ENCODE measurements at places on chromosomes 2 and 18. TPM values are rescaled to one million over a fixed set of nuclear protein-coding genes. Genes with fewer than 3 reads are reported as not detected.

The TMEM178A gene
- total RNA-seq, result 0.66 TPM

The RNU2-63P gene
- total RNA-seq, result 9.1 TPM

The CXCR2 gene
- total RNA-seq, result not detected

The SAG gene
- total RNA-seq, result not detected

- no peak for DNase-seq
These were observed 726 bp upstream of the CCDC88A start for GRCh38 chr2:55420439-55420725.

DNA sequence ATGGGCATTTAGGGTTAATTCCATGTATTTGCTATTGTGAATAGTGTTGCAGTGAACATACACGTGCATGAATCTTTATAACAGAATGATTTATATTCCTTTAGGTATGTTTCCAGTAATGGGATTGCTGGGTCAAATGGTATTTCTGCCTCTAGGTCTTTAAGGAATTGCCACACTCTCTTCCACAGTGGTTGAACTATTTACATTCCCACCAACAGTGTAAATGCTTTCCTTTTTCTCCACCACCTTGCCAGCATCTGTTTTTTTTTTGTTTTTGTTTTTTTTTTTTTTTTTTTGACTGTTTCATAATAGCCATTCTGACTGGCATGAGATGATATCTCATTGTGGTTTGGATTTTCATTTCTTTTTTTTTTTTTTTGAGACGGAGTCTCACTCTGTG, 62.4 kb downstream of the GTF3C3 start:
- no peak for DNase-seq

- no peak for DNase-seq
These were observed 69.9 kb downstream of the RHOB start for GRCh38 chr2:20516646-20517341.

- DNase-seq, result peak; percentile 41
These were observed 36.0 kb downstream of the FARP2 start for GRCh38 chr2:241391892-241392665.

GRCh38 chr2:147045113-147045512, 799.7 kb upstream of the ACVR2A start:
- peak; percentile 52 for DNase-seq

GRCh38 chr2:224837558-224837957, 121.4 kb upstream of the CCDC195 start:
- peak; percentile 75 for DNase-seq

- DNase-seq, result peak; percentile 27
These were observed 75.3 kb upstream of the NPAS2 start for GRCh38 chr2:100744589-100744988.

- no peak for DNase-seq
These were observed 38.2 kb downstream of the FAM178B start for GRCh38 chr2:96947949-96948833.

GRCh38 chr2:239667431-239667985, 266.7 kb upstream of the HDAC4 start:
- DNase-seq, result no peak

GRCh38 chr2:238403632-238404405, 22.9 kb upstream of the ASB1 start:
- no peak for DNase-seq

Measured in MCF 10A (cell line).